ENCODE measurements at places on chromosomes 1 and 21.

DNA sequence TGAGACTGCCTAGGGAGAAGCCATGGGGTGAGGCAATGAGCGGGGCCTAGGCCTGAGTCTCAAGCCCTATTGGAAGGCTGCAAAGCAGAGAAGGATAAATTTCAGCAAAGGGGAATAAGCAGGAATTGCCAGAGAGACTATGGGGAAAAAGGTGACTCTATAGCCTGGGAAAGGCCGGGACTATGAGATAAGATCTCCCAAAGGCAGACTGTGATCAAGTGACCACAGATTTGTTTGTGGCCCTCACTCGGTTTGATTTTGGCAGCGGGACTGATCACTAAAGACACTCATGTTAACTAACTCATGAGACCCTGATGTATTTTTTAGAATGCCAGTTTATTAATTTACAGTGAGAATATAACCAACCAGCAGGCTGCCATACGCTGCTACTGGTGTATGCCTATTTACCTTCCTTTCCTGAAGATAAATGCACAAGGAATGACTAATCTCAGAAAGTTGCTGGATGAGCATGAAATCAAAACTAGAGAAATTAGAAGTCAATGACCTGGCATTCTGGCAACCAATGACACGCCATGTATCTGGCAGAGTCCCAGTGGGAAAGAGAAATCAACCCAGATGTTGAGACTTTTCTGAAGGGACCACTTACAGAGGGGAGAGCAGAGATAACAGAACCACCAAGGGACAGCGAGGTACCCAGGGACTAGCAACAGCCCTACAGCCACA lies 4.3 kb downstream of the HSF2BP start:
- no peak for DNase-seq

- DNase-seq, result no peak
These were observed 13.0 kb upstream of the TEDDM1 start for GRCh38 chr1:182413486-182413885.

- DNase-seq, result no peak
These were observed 56.7 kb upstream of the SRP9 start for GRCh38 chr1:225720937-225721336.

DNA sequence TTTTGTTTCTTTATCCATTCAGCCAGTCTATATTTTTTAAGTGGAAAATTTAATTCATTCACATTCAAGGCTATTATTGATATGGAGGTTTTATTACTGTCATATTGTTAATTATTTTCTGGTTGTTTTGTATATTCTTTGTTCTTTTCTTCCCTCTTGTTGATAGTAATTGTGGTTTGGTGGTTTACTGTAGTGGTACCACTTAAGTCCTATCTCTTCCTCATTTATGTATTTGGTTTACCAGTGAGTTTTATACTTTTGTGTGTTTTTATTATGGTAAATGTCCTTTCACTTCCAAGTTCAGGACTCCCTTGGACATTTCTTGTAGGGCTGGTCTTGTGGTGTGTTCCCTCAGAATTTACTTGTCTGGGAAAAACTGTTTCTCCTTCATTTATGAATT lies 28.1 kb upstream of the PM20D1 start:
- DNase-seq, result no peak

- no peak for DNase-seq
These were observed 4.1 kb downstream of the CROCC start for GRCh38 chr1:16925635-16926490.

DNA sequence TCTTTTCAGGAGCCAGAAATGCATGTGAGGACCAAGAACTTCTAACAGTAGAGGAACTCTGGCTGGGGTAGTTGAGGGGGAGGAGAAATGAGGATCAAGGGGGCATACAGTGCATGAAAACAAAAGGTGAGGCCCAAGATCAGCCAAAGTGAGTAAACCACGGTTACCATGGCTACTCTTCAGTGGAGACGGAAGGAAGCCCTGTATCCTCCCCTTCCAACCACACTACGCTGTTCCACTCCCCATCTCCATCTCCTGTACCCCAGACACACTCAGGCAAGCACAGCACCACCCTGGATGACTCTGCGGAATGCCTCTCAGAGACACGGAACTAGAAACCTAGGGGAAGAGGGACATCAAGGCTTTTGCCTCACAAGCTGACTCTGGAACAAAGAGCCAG lies 157.6 kb upstream of the CAMK1G start:
- DNase-seq, result no peak

GRCh38 chr1:75257424-75257823 lies 123.2 kb downstream of the LHX8 start:
- no peak for DNase-seq

- DNase-seq, result no peak
These were observed 1.2 kb downstream of the PRMT2 start for GRCh38 chr21:46636550-46637285.

DNA sequence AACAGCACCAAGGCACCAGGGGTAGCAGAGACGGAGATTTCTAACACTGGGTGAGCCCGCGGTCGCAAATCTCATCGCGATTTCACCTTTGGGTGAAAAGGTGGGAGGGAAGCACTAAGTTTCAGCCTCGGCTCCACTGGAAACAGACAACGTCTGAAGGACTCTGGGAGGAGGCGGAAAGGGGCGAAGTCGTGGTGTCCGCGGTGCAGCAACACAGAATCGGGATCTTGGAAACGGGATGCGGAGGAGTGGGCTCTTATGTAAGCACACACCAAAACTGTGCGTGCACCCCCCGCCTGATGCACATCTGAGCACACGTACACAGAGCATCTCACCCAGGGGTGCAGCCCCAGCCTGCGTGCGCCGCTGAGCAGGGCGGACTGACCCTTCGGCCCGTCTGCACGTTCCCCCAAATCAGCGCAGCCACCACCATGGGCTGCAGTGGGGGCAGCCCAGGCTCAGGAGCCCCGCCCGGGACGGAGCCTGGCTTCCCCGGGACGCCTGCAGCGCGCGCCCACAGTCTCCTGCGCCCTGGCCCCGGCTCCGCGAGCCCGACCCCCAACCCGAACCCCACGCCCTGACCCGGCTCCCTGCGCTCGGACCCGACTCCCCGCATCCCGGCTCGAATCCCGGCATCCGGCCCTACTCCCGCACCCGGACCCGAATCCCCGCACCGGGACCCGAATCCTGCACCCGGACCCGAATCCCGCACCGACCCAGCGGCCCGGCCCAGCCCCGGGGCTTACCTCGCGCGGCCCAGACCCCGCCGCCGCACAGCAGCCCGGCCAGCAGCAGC lies 670 bp downstream of the CLSTN1 start:
- peak; percentile 61 for DNase-seq

DNA sequence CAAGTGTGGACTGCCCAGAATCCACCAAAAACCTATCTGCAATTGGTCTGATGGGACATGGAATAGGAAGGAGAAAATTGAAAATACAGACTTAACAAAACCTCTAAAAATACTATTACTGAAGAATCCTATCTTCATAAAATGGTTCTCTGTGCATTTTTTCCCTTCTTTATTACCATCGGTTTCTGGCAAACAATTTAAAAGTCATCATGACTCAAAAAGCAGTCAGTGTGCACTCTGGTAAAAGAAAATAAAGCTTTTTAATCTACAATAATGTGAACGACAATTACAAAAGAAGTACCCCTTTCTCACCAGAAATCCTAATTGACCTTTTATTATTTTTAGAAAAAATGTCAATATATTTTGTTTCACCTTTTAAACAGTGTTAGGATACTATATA lies 186.3 kb downstream of the TPR start:
- no peak for DNase-seq

DNA sequence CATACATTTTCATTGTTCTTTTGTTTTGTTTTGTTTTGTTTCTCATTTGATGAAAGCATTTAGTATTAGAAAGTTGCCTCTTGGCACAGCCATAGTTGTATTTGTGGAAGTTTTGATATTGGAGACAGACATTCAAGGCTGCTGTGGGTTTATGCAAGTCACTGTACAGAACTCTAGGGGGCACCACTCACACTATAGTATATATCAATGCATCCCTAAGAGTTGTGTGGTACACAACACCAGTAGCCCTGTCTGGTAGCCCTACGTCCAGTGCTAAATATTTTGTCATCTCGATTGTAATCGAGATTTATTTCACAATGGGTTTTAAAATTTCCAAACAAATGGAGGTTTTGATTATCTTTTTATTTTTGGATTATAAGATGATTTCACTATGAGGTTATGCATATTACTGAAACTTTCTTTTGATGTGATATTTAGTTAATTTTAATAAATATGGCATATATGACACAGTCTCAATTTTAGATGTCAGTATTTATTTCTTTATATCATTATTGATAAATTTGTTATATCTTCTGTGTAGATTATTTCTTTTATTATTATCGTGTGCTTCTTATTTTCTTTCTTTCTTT lies 112.2 kb downstream of the NR5A2 start:
- DNase-seq, result no peak

- DNase-seq, result no peak
These were observed 156.2 kb downstream of the DENND1B start for GRCh38 chr1:197619008-197619640.

DNA sequence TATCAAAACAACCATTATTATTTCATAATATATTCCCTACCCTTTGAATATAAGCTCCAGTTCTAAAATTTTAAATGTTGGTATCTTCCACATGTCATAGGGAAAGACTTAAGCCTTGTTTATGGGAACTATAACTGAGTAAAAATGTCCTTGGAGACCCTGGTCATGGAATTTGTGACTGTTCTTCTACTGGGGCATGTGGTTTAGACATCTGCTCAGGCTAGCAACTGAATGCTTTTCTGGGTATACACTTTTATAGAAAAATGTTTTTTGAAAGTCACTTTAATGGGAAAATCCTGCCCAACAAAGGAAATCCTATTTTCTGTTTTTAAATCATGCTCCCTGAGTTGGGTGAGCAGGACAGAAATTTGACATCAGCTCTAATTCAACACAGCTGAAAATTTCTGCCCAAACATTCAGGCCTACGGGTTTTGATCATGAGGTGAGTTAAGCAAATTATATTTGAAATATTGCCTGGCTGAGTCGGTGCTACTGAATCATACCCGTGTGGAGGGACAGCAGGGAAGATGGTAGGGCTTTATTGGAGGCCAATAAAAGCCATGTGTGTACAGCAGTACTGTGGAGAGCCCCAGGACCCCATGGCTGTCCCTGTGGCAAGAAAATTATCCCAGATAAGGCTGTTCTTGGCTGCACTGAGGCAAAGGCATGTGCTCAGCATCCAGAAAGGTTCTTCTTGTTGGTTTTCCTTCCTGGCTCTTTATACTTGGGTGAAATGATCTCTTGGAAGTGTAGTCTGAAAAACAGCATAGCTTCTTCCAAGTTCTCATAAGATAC lies 391.8 kb downstream of the DISC1 start:
- DNase-seq, result no peak

DNA sequence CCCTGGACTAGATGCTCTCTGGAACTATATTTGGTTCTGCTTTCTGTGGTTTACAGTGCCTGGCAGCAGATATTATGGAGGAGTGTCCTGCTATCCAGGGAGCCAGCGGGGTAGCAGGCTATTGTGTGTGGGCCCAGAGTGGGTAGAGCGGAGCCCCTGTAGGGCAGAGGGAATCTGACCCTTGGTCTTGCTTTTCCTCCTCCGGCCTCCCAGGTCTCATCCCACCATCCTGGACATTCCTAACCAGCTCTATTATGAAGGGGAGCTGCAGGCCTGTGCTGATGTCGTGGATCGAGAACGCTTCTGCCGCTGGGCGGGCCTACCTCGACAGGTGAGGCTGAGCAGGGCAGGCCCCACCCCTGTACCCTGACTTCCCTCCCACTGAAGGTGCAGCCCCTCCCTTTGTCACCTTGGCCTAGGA lies 9.1 kb downstream of the RHOC start:
- DNase-seq, result no peak

DNA sequence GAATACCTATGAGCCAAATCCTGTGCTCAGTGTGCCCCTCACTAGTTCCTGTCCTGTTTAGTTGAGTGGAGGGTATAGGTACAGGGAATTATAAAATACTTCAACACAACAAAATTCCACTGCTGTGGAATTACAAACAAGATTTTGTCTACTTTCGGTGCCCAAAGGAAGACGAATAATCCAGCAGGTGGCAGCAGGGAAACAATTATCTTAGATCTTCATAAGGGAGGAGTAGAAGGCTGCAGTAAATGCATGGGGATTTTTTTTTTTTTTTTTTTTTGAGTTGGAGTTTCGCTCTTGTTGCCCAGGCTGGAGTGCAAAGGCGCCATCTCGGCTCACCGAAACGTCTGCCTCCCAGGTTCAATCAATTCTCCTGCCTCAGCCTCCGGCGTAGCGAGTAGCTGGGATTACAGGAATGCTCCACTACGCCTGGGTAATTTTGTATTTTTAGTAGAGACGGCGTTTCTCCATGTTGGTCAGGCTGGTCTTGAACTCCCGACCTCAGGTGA lies 2.0 kb upstream of the PIP5K1A start:
- DNase-seq, result no peak

GRCh38 chr1:228402641-228403025 lies 4.0 kb downstream of the TRIM11 start:
- DNase-seq, result no peak

- no peak for DNase-seq
These were observed 167.4 kb downstream of the DUSP10 start for GRCh38 chr1:221574529-221574928.

- DNase-seq, result no peak
These were observed 3.1 kb upstream of the NCF2 start for GRCh38 chr1:183593356-183593755.

DNA sequence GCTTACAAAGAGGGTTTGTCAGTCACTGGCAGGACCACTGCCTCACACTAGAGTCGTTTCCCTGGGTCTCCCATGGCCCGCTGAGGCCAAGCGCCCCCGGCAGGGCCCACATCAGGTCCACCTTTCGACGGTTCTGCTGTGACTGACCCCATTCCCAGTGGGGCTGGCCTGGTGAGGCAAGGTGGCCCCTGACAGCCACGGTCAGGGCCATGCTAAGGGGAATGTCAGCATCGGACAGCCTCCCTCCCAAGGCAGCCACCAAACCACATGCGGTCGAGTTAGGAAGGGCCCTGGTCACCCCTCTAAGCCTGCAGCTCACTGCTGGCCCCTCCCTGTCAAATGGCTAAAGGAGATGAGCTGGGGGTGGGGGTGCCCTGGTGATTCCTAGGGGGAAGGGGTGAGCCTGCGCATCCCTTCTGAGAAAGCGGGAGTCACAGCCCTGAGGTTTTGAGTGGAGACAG lies 2.9 kb upstream of the KIF17 start:
- DNase-seq, result no peak

GRCh38 chr1:99496067-99496466 lies 149.8 kb upstream of the PALMD start:
- DNase-seq, result no peak

DNA sequence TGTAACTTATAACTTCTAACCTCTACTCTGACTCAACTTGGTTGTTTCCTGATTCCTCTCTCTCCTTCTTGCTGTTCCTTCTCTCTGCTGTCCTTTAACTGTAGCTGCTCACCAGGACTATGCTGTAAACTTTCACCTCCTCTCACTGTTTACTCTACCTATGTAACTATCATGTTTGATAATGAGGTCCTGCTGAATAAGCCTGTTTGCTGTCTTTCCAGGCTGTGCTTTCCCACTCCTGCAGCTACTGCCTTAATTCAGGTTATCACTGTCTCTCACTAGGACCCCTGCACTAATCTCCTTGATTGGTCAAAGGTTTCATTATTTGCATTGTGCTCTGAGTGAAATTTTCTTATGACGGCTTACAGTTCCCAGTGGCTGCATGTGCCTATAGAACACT lies 633.9 kb upstream of the PTBP2 start:
- no peak for DNase-seq

All from posterior cingulate gyrus (tissue), 11 donors.